ENCODE measurements at places on chromosomes 6 and 20.

- no peak for DNase-seq
Measured at GRCh38 chr6:78629154-78629721, 238.1 kb upstream of the IRAK1BP1 start.

DNA sequence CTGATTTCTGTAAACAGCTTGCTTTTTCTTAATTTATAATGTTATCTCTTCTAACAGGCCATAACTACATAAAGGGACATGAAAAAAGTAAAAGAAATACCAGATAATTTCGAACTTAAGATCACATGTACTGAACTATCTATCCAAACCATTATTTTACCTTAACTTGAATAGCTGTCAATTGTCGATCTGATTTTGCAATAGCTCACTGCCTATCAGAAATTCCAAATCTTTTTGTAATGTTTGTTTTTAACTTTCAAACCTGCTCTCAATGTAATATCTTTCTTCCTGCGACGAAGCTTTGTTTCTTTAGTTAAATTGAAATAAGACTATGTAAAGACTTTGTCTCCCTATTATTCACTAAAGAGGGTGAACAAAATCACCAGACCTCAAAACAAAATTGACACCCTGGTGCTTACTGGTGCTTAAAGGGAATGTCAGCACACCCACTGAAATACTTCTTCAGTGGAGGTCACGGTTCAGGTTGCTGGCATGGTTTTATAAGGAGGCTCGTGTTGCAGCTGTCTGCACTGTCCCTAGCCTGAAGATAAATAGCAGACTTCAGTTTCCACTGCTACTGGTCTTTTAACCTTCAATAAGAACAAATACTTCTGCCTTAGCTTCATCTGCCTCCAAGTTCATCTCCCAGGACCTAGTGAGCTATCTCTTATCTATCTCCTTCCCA lies 117.5 kb upstream of the QKI start:
- no peak for DNase-seq

DNA sequence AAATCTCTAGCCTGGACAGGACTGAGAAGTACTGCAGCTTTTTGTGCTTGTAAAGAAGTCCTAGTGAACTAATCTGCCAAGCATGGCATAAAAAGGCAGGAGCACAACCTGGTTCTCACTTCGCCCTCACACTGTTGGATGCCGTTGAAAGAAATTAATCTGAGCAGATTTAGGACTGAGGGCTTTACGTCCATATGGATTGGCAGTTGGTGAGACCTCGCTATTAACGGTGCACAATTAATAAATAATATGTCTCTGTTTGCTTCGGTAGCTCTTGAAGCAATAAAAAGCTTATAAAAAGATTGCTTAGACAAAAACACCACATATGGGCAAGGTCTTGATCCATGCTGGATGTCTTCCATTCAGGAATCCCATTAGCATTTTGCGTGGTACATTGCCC lies 185.6 kb upstream of the EPHA7 start:
- no peak for DNase-seq

DNA sequence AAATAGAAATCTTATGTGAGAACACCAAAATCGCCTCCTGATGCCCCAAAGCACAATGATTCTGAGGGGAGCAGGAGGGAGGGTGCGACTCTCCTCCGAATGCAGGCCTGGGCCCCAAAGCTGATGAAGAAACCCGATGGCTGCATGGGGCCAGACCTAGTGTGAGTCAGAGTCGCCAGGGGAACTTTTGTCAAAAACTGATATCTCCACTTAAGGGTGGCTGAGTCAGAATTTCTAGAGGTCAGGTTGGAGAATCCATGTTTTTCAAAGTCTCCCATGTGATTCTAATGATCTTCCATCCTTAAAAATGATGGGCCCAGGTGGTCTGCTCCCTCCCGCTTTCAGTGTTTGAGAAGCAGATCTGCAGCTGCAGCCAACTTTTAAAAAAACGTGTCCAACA lies 172.8 kb downstream of the BACH2 start:
- DNase-seq = no peak

GRCh38 chr6:157221049-157221816 lies 102.1 kb downstream of the TMEM242 start:
- DNase-seq = peak; percentile 59

DNA sequence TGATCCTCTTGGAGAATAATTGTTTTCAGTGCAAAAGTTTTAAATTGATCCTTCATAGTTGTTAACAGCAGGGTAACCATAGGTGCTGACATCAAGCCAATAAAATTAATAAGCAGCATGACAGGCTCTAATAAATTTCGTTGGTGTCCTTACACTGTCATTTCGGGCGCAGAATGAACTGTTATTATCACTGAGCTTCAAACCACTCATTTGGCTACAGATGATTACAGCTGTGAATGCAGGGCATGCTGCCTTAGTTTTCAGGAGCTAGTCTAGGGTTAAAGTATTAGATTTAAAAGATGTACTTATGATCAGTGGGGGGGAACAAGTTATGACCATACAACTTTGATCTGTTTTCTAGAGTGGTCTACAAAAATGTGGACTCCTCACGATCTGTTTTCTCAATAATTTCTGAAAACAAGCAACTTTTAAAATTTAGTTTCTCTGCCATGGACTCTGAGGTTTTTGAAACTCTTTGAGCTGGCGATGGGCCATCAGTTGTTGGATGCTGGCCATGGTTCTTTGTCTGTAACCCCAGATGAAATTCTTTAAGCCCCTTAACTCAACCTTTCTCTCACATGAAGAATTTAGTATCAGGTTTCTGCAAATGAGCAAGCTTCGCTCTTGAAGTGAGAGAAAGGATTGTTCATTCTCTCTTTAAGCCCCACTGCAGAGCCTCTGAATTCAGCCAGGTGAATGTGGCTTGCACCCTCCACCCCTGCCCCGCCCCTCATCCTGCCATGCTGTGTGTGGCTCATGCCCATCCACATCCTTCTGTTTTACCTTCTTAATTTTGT lies 99.1 kb upstream of the MTHFD1L start:
- DNase-seq = peak; percentile 17

DNA sequence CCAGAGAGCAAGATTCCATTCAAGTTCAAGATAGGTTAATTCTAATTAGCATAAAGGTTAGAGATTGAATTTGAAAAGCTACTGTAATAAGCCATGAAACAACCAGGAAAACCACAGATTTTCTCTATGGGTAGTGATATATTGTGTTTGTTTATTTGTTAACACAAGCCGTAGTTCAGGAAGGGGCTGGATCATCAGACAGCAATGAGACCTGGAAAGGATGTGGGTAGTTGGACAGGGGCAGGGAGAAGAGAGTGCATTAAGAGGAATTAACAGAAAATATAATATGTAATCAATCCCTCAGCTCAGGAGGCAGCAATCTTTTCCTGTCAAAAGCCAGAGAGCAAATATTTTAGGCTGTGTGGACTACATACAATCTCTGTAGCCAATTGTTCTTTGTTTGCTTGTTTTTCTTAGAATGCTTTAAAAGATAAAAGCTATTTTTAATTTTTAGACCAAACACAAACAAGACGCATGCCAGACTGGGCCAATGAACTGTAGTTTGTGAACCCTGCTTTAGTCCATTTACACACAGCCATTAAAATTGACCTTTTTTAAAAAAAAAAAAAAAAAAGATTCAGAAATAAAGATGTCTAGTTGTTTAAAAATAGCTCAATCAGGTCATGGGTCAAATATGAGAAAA lies 398.7 kb upstream of the MARCKS start:
- no peak for DNase-seq

DNA sequence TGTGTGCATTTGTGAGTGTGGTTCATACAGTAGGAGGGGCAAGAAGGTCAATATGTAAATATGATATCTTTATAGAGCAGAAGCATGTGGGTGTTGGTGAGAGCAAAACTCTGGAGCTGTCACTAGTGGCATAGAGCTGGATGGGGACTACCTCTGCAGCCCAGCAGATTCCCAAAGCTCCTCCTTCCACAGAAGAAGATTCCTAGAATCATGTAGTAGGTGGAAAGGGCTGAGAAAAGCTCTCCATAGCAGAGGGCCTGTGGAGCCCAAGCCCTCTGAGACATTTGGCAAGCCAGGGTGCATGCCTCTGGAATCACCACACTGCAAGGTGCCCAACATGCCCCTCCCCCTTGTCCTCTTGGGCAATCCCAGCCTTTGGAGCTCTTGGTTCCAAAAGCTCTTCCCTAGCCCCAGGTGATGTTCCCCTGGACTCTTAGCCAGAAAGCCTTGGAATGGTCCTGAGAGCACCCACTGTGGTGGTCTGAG lies 233.2 kb downstream of the LRFN2 start:
- no peak for DNase-seq

DNA sequence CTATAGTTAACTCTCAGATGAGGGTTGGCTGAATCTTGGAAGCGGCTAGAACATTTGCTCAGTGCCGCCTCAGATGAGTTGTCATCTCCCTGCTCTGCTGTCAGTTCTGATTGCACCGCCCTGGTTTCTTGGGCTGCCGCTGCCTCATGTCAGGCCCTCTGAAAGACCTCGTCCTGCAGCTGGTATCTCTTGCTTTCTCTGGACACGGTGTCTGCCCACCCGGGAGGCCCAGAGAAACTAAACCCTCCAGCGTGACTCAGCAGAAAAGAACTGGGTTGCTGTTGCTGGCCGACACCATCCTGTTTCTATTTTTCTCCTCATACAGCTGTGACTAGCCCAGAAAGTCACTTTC lies 355.4 kb downstream of the CD83 start:
- no peak for DNase-seq

- DNase-seq = no peak
Measured at GRCh38 chr6:55617272-55617671, 38.3 kb upstream of the HMGCLL1 start.

- no peak for DNase-seq
Measured at GRCh38 chr6:21828704-21829103, 235.2 kb downstream of the SOX4 start.

- no peak for DNase-seq
Measured at GRCh38 chr6:11223286-11223864, 9.1 kb downstream of the NEDD9 start.

DNA sequence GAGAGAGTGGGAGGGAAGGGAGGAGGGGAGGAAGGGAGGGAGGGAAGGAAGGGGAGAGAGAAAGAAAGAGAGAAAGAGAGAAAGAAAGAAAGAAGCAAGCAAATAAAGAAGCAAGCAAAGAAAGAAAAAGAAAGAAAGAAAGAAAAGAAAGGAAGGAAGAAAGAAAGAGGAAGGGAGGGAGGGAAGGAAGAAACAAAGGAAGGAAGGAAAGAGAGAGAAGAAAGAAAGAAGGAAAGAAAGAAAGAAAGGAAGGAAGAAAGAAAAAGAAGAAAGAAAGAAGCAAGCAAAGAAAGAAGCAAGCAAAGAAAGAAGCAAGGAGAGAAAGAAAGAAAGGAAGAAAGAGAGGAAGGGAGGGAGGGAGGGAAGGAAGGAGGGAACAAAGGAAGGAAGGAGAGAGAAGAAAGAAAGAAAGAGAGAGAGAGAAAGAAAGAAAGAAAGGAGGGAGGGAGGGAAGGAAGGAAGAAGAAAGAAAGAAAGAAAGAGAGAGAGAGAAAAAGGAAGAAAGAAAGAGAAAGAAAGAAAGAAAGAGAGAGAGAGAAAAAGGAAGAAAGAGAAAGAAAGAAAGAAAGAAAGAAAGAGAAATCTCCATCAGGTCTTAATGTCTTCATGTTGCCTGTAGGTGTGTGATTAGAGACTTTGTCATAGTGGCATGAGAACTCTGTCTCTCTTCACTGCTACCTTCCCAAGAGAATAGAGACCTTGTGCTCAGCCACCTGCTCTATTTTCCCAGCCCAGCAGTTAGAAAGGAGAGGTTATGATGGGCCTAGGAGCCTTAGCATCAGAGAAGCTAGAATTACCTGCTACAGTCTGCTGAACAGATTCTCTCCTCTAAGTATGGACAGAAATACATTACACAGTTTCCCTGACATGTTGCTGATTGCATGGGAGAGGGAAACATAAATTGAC lies 5.0 kb downstream of the SEMG1 start:
- no peak for DNase-seq

GRCh38 chr6:167547328-167547692 lies 222.4 kb downstream of the TTLL2 start:
- no peak for DNase-seq

- DNase-seq = no peak
Measured at GRCh38 chr6:134680021-134680420, 269.9 kb downstream of the ALDH8A1 start.

DNA sequence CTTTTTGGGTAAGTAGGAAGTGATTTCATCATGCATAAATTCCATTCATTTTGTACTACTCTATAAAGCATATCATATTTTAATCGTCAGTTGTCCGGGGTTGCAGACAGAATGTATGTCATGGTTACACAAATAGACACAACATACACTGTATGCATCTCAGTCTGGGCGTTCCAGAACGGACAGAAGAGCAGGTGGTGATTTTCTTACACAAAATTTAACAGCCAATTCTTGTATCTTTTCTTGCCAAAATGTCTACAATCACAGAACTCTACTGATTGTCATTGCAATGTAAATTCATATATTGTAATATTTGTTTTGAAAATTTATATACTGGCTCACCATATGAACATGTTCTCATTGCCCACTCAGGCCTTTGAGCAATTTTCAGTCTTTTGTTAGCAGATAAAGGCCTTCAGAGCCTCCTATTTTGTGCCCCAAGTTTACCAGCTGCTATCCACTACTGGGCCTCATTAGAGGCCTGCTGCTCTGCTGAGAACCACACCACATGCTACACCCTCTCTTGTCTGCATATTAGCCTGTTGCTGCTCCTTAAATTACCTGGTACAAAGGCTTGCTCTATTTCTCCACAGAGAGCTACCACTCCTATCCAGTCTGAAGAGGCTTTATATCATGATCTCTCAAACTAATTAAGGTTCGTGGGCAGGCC lies 61.5 kb downstream of the PRDM13 start:
- peak; percentile 90 for DNase-seq

DNA sequence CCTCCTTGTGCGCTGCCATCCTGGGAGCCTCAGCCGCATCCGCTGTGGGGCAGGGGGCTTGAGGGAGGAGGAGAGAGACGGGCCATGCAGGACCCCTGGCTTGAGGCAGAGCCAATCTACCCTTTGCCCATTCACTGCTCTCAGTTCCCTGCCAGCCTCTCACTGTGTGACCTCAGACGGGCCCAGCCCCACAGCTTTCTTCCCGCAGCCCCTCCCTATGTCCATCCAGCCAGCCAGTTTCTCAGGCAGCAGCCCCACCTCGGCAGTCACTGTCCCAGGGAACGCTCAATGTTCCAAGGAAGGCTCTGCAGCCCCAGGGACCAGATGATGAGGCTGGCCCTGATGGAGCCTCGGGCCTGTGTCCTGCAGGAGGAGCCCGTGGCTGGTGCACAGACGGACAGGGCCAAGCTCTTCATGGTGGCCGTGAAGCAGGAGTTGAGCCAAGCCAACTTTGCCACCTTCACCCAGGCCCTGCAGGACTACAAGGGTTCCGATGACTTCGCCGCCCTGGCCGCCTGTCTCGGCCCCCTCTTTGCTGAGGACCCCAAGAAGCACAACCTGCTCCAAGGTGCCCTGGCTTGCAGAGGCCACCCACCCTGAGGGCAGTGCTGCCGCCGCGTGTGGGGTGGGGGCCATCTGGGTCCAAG lies 3.9 kb upstream of the TNFRSF6B start:
- no peak for DNase-seq
